Stimulated activated CD4-positive, alpha-beta T cell treated with anti-CD3 and anti-CD28 coated beads, Interleukin-12 subunit alpha, Interleukin-12 subunit beta, amount 100 ng/mL, for 48 hours (primary cell): ENCODE measurements at places on chromosomes 6 and 20.

DNA sequence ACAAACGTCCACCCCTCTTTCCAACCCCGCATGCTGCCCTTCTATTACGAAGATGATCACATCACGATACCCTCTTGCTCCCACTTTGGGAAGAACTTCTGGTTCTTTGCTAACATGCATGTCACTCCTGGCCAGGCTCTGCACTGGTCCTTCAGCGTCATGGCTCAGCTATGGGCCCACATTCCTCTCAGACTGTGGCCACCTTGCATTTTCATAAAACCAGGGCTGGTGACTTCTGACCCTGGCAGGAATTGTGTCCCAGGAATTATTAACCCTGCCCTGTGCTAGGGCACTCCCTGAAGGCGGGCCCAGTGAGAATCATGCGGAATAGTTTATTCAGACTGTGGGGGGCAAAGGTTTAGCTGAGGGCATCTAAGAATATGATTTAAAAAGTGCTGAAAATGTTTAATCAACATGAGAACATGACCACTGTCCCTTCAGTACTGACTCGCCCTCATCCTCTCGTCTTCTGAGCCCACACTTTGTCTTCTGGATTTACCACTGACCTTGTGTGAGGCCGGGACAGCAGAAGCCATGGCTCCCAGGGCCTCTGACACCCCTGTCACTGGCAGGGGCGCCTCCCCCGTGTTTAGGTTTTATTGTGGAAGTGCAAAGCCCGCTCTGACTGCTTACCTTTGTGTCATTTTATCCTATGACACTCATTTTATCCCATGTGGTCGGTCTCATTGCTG lies 38.1 kb upstream of the THBS2 start:
- DNase-seq: no peak

- no peak for DNase-seq
Measured at GRCh38 chr6:145147559-145147958, 587.8 kb downstream of the EPM2A start.

GRCh38 chr6:15259766-15260098 lies 13.9 kb downstream of the JARID2 start:
- DNase-seq: no peak

DNA sequence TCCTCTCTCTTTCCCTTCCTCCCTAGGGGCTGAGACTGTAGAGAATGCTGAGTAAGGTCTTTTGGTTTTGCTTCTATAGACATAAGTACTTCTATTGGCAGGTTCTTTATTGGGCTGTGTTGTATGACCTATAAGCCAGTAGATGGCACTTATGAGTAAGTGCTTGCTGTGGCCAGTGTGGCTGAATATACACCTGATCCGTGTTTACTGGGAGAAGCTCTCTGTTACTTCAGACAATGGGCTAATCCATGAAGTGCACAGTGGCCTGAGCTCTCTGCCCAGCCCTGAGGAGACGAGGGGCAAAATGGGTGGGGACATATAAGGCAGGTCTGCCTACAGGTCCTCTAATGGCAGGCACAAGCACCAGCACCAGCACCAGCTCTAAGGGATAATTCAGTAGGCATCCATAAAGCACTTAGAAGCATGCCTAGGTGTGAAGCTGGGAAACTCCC lies 610.3 kb downstream of the RNF144B start:
- no peak for DNase-seq

GRCh38 chr6:12289933-12290820 lies at the start of gene EDN1:
Gene EDN1 (plus strand): TSS chr6:12290361. CDS start chr6:12290630, 269 bp downstream.
- DNase-seq: peak; percentile 44

DNA sequence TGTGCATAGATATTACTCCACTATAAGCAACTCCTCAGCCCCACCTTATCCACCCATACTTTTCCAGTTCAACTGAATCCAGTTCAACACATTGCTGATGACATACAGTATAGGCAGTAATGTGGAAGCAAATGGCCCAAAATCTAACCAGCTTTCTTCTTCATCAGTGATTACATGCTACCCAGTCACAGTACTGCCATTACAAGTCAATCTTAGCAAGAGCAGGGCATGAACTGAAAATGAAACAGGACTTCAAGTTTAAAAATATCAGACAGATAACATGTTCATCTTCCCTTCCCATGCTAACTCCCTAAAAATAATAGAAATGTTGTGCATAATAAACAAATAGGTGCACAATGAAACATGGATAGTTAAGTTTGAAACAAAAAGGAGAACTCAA lies 19.2 kb downstream of the RRAGD start:
- DNase-seq: no peak

DNA sequence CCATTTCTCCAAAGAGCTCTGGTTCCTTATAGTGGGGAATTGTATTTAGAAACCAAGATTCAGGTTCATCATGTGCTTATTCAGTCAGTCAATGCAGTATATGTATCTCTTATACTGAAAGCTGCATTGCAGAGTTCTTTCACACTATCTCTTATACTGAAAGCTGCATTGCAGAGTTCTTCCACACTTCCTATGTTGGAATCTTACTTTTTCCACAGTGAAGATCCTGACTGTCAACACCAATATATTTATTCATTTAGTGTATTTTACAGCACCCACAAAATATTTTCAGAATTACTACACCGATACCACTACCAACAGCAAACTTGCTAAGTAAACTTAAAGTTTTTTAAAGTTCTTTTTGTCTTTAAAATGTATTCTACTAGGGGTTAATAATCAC lies 349.3 kb upstream of the MMS22L start:
- DNase-seq: no peak

DNA sequence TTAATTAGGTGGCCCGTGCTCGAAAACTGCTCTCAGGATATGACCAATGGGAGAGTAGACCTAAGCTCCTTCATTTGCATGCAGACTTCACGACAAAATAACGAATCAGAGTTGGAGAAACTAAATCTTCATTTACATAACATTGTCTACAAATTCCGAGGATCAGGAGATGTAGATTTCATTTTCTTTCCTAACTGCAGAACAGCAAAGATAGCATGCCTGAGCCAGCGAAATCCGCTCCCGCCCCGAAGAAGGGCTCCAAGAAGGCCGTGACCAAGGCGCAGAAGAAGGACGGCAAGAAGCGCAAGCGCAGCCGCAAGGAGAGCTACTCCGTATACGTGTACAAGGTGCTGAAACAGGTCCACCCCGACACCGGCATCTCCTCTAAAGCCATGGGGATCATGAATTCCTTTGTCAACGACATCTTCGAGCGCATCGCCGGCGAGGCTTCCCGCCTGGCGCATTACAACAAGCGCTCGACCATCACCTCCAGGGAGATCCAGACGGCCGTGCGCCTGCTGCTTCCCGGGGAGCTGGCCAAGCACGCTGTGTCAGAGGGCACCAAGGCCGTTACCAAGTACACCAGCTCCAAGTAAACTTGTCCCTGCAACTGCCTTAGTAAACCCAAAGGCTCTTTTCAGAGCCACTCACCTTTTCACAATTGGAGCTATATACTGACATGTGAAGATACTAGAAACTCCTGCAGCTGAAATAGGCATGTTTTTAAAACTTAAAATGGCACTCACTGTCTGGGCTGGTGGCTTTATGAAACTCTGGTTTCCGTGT lies 96.5 kb downstream of the HFE start:
- DNase-seq: no peak

DNA sequence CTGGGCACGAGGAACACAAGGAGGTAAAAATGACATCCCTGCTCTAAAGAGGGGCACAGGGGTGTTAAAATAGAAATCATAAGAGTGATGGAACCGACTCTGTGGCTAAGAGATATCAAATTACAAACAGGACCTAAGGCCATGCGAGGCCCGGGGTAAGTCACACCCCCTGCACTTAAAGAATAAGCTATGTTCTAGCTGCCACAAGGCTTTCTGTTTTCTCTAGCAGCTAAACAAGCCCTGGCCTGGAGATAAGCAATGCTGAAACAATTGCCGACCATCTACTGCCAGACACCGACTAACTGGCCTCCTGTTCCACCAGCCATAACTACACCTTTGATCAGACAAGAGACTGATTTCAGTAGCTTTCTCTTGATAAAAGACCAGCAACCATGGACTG lies 32.4 kb downstream of the MDGA1 start:
- DNase-seq: no peak

- DNase-seq: no peak
Measured at GRCh38 chr6:3612341-3613041, 139.0 kb downstream of the PXDC1 start.

DNA sequence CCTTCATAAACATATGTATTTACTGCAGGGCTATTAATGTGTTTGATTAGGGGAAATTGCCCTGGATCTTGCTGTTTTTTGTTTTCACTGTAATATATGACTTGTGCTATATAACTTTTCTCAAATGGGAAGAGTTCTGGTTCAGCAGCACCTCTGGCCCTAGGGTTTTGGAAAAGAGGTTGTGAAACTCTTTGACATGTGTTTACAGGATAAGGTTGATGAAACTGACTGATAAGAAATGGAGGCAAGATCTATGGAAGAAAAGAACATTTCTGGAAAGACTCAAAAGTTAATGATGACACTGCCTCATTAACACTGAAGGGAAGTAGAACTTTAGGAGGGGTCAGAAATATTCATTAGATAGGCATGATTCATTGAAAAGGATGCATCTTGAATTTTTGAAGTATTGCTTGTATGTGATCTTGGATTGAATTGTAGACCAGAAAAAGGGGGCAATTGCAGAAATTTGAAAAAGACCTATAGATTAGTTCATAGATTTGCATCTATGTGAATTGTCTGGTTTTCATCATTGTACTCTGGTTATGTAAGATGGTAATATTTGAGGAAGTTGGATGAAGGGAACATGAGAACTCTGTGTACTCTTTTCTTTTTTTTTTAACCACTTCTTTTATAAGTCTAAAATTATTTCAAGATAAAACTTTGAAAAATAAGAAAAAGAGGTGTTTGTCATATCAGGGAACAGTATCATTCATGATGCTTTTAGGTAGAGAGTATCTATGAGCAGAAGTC lies 54.0 kb downstream of the UTRN start:
- DNase-seq: no peak

- no peak for DNase-seq
Measured at GRCh38 chr6:19836799-19837510, at the start of gene ID4. Gene ID4 (plus strand): TSS chr6:19837370. CDS start chr6:19837755, 385 bp downstream.
